Right renal pelvis (tissue), 4 donors: ENCODE measurements at places on chromosomes 1 and 21. TPM values are rescaled to one million over a fixed set of nuclear protein-coding genes. Genes with fewer than 3 reads are reported as not detected.

- DNase-seq, result no peak
Observed at GRCh38 chr1:203722909-203723308, 42.1 kb upstream of the LAX1 start.

- no peak for DNase-seq
Observed at GRCh38 chr1:35058988-35059387, 20.2 kb upstream of the ZMYM1 start.

DNA sequence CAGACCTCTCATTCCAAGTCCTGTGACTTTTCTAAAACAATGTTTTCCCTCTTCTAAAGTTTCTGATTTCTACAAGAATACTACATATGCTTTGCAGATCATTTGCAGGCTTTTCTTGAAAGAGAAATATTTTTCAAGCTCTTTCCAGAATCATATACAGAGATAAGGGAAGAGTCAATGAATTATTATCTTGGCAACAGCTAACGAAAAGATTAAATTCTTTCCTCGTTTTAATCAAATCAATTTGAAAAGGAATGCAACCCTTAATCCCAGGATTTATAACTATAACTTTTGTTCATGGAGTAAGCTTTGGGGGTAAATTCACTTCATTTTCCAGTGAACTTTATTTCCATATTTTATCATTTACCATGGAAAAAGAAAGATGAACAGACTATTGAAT, 6.9 kb downstream of the KRTAP11-1 start:
- DNase-seq, result no peak

The UBL4B gene
- polyA plus RNA-seq, result not detected

The CLIC6 gene
- 1.7 TPM for polyA plus RNA-seq
